ENCODE measurements at places on chromosomes 6 and 20.

DNA sequence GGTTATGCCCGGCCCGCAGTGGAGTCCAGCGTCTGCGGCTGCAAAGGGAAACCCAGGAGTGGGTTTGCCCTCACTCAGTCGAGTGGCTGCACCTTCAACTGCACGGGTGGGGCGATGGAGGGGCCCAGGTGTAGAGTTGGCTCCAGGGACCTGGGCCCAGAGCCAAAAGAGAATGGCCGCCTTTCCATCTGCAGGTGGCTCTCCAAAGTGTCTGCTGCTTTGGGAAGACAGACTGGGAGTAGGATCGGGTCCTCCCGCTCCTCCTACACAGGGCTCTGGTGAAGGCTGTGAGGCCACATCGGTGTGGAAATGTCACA lies 80.1 kb downstream of the PTPN1 start:
- no peak for DNase-seq

GRCh38 chr20:62952373-62952967 lies at the start of gene SLC17A9:
TSS of gene SLC17A9 (plus strand) at chr20:62952709. CDS start at chr20:62952831, 122 bp downstream.
- DNase-seq = peak; percentile 94

DNA sequence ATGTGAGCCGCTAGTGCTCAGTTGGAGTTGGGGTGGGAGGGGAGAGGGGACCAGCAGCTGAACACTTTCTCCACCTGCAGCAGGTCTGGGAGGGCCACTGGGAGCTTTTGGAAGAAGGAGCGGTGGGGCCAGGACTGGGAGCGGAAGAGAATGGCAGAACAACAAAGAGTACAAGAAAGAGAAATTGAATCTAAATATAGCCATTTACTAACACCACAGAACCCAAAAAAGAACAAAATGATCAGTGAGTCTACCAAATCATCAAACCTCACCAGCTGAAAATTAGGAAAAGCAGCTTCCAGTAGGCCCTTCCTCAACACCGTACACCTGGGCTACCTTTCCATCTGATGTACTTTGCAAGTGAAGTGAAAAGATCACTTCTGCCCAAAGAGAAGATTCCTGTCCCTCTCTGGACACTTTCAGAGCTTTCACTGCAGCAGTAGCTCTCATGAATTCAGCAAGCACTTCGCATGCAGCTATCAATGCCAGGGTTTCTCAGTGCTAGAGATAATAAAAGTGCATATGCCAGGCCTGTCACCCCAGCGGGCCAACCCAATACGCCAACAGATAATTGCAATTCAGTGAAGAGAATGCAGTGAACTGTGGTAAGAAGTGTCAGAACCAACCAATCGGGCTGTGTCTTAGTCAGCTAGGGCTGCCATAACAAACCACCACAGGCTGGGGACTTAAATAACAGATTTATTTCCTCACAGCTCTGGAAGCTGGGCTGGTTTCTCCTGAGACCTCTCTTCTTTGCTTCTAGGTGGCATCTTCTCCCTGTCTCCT lies 597 bp downstream of the LY86 start:
- DNase-seq = peak; percentile 63

GRCh38 chr6:163640641-163641040 lies 226.1 kb downstream of the QKI start:
- DNase-seq = no peak

GRCh38 chr6:38283734-38284362 lies 355.9 kb downstream of the BTBD9 start:
- peak; percentile 61 for DNase-seq

DNA sequence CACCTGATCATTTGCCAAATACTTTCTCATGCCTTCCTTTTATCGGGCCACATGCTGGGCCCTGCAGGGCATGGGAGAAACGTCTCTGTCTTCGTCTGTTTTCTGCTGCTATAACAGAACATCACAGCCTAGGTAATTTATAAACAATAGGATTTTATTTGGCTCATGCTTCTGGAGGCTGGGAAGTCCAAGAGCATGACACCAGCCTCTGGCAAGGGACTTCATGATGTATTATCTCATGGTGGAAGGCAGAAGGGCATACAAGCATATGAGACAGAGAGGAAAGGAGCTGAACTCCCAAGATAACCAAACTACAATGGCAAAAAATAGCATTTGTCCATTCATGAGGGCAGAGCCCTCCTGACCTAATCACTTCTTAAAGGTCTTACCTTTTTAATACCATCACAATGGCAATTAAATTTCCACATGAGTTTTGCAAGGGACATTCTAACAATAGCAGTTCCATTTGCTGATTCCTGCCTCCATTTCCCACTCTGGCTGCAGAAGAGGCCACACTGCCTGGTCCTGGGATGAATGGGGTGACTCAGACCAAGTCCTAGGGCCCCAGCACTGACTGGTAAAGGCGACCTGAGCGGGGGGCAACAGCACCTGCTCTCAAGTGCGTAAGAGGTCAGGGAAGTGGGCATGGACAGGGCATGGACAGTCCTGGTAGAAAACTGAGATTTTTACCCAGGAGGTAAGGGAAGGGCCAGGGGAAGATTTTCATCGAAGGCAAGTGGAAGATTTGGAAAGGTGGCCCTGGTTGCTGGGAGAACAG lies 5.1 kb upstream of the ZBP1 start:
- no peak for DNase-seq

DNA sequence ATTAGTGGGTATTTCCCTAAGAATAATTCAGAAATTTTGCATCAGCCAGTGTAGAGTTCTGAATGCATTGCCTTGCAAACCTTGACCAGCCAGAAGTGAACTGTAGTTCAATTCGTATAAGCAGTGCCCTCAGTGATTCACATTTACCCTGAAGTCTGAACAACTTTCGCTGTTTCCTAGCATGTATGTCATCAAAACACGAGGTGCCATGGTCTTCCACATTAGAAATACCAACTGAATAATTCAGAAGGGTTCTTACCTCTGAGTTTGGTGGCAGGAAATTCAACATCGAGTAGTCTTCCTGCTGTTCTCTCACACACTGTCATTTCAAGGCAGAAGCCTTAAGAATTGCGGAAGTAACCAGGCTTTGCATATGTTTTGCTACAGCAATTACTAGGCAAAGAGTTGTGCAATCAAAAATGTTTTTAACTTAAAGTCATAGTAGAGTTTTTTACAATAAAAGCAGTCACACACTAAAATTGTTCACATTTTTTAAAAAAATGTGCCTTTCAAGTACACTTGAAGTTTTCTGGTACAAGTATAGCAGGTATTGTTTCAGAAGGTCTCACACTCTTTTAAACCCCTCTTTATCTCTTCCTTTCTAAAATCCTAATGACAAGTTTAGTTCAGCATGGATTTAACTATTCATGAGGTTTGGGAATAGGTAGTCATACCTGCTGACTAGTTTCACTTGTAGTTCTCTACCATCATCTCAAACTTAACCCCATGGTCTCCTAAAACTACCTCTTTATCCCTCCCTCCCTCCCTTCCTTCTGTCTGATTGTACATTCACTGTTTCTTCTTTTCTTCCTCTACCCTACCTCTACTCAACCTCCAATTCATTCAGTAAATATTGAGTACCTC lies 118.3 kb downstream of the STXBP5 start:
- peak; percentile 94 for DNase-seq

DNA sequence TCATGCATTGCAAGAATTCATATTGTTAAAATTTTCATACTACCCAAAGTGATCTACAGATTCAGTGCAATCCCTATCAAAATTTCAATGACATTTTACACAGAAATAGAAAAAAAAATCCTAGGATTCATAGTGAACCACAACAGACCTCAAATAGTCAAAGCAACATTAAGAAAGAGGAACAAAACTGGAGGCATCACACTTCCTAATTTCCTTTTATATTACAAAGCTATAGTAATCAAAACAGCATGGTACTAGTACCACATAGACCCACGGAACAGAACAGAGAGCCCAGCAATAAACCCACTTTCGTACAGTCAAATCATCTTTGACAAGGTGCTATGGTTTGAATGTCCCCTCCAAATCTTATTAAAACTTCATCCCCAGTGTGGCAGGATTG lies 39.7 kb downstream of the NTSR1 start:
- no peak for DNase-seq

DNA sequence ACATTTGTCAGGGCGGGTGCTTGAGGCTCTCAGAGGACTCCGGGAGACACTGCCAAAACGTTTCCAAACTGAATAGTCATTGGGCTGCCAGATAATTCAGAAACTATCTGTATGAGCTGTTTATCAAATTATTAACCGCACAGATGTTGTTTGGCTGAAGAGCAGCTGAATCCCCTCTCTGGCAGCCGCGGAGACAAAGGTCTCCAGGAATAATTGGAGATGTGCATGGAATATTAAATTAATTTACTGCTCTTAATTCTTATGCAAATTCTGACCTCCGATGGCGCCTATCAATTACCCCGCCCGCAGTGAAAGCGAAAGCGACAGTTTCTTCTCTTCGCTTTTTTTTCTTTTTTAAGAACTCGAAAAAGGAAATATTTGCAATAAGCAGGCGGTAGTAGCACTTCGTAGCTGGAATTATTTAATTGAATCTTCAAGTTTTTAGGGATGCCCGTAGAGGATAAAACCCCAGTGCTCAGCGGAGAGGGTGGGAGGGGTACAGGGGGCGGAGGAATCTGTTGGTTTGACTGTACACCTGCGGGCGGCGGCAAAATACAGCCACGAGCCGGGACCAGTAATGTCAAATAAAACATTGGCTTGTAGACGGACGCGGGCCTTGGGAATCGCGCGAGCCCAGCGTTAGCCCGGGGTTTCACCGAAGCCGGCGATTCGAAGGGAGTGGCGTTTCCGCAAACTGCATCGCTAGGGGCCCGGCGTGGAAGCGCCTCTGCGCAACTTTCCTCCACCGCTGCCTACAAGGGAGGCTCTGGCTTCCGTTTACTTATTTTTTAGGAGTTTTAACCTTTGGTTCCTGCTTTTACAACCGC lies 6.2 kb downstream of the LINC00237 start:
- DNase-seq = peak; percentile 91

GRCh38 chr6:140542863-140543262 lies 1168.4 kb upstream of the CITED2 start:
- DNase-seq = no peak

GRCh38 chr6:36963451-36964290 lies 9.1 kb downstream of the PI16 start:
- no peak for DNase-seq

- no peak for DNase-seq
Measured at GRCh38 chr6:13655700-13656099, 40.6 kb downstream of the NOL7 start.

DNA sequence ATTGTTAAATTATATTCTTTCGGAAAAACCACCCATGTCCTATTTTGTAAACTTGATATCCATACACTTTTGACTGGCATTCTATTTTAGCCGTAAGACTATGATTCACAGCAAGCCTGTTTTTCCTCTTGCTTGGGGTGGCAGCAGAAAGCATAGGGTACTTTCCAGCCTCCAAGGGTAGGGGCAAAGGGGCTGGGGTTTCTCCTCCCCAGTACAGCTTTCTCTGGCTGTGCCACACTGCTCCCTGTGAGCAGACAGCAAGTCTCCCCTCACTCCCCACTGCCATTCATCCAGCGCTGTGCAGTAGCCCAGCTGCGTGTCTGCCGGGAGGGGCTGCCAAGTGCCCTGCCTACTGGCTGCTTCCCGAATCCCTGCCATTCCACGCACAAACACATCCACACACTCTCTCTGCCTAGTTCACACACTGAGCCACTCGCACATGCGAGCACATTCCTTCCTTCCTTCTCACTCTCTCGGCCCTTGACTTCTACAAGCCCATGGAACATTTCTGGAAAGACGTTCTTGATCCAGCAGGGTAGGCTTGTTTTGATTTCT lies 2.1 kb upstream of the ESR1 start:
- DNase-seq = no peak

- peak; percentile 12 for DNase-seq
Measured at GRCh38 chr6:82072121-82072521, 175.4 kb downstream of the IBTK start.

DNA sequence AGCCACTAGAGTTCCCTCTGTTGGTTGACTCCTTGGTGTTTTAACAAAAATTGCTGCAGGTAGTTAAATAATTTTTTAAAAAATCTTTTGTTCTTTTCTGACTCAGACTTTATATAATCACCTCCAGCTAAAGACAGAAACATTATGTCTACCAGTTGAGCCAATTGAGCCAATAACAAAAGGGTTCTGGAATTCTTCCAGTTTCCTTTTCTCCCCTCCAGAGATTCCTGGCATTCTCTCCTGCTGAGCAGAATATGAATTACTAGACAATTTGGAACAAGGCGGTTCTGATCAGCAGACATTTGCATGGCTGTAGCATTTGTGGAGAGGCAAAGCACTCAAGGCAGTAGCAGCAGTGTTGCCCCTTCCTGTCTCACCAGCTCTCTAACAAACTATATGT lies 144.0 kb upstream of the SLC35B3 start:
- DNase-seq = no peak

DNA sequence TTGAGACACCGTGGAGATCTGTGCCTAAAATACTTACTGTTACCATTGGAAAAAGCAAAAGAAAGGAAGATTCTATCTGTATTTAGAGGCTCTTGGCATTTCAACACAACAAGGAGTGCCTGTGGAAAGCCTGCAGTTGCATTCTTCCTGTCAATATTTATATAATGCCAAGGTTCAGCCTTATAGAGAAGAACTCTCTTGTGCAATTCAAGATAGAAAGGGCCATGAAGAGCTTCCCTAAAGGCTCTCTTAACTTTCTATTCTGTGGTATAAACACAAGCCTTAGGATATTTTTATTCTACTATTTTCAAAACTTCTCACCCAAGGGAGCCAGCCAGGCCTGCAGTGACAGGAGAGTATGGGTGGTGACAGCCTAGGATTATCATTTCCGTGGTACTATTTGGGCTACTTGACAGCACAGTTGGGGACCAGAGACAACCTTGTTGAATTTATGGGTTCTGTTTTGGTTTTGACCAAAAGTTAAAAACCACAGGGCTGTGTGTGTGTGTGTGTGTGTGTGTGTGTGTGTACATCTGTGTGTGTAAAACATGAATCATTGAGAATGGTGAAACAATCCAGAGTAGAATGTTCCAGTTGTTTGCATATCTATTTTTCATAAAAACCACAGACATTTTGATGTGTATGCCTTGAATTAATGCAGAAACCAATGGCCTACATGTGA lies 700.9 kb upstream of the SLC35B3 start:
- no peak for DNase-seq

DNA sequence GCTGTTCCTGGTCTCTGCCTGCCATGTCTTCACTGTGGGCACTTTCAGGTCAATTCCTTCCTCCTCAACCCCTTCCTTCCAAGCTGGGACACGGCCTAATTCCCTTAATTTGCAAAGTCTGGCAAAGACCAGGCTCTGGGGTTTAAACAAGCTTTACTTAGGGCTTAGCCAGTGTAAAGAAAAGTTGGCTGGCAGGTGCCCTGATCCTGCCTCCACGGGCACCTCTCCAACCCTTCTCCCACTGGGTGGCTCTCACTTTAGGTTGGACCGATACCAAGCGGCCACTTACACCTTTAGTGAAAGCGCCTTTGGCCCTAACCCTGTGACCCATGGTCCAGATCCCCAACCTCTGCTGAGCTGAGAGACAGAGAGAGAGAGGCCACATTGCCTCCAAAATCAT lies 13.7 kb upstream of the MLN start:
- DNase-seq = no peak

DNA sequence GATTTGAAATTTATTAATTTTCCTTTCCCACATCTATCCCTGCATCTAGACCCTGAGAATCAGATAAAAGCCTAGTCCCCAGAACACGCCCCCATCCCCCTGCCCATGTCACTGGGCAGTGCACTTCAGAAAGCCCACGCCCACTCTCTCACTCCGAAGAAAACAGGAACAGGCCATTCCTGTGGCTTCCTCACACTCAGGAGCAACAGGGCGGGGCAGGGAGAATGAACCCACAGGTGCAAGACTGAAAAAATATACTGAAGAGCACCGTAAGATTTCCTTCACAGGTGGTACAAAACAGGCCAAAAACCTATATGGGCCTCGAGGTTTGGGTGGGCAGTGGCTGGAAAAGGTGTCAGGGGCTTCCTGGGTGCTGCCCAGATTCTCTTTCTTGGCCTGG lies 3.4 kb downstream of the OXT start:
- no peak for DNase-seq

- no peak for DNase-seq
Measured at GRCh38 chr6:150604467-150604866, 4.8 kb downstream of the PLEKHG1 start.
